GM10248 (cell line): ENCODE measurements at places on chromosomes 12 and 14.
A peak's percentile ranks its signal among the peaks of the same experiment; 100 is the strongest.

GRCh38 chr12:22543246-22544037 lies 900 bp downstream of the C2CD5 start:
- peak; percentile 59 for DNase-seq

GRCh38 chr12:6452245-6452943 lies 552 bp downstream of the TAPBPL start:
- no peak for DNase-seq

DNA sequence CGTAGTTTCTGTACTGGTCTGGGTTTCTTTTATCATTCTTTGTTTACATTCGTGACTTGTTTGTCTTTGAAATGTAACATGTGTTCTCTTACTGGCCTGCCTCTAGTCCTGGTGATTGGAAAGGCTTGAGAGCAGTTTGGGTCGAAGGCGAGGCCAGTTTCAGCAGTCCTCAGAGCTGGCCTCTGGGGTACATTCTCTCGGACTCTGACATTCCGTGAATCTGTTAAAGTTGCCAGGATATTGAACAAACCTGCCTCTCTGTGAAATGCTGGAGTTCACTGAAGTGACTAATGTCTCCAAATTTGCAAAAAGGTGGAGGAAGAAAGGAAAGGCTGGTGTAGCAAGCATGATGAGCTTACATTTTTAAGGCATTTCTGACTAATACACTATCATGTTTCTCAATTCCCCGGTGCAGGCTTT lies 1.5 kb downstream of the PLEKHA5 start:
- DNase-seq = no peak

DNA sequence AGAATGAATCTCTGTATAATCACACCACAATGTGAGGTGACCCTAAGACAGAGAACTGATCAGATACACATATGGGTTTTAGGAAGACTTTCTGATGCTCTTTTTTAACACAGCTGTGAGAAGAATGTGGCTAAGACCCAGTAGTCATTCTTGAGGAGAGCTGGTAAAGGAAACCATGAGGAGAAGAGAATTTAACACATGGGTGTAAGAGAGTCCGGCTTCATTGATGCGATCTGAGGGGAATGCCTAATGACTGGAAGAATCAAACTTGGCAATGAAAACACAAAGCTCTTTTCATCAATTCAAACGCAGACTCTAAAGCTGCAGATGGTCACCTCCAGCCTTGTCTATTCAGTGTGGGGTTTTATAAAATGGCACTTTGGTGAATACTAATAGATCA lies 79.3 kb downstream of the FOXA1 start:
- no peak for DNase-seq

GRCh38 chr14:81110186-81110585 lies 110.6 kb downstream of the GTF2A1 start:
- no peak for DNase-seq

DNA sequence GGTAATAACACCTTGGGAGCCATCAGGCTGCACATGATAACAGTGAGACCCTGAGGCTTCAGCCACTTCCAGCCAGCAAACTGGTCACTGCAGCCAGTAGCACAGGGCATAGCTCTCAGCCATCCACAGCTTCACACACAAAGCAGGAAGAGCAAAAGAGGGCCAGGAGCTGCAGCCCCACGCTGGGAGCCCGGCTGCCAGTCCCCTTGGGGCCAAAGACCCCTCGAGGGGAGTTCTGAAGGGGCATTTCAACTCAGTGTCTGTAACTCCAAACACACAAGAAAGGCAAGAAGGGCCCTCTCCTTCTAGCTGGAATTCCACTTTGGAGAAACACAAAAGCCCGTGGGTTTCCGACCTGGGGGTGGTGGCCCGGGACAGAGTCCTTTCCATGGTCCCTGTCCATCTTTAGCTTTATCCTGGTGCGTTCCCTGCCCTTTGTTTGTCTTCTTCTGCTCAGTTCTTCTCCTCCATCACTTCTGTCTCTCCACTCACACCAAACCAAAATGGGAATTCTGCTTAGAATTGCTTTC lies 151.8 kb upstream of the FKBP4 start:
- no peak for DNase-seq

- DNase-seq = no peak
Observed at GRCh38 chr12:128798571-128799341, 25.0 kb downstream of the SLC15A4 start.

DNA sequence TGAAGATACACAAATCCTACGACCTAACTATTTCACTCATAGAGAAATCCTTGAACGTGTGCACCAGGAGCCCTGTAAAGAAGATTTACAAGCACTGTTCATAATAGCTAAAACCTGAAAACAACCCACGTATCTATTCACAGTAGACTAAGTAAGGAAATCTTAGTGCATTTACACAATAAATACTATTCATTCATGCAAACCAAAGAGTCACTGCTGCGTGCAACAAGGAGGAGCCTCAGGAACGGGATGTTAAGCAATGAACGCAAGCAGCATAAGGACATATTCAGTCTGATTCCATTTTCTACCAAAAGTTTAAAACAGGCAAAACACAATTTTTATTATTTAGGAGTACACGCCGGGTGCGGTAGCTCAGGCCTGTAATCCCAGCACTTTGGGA lies 176.6 kb downstream of the TTC7B start:
- DNase-seq = no peak

DNA sequence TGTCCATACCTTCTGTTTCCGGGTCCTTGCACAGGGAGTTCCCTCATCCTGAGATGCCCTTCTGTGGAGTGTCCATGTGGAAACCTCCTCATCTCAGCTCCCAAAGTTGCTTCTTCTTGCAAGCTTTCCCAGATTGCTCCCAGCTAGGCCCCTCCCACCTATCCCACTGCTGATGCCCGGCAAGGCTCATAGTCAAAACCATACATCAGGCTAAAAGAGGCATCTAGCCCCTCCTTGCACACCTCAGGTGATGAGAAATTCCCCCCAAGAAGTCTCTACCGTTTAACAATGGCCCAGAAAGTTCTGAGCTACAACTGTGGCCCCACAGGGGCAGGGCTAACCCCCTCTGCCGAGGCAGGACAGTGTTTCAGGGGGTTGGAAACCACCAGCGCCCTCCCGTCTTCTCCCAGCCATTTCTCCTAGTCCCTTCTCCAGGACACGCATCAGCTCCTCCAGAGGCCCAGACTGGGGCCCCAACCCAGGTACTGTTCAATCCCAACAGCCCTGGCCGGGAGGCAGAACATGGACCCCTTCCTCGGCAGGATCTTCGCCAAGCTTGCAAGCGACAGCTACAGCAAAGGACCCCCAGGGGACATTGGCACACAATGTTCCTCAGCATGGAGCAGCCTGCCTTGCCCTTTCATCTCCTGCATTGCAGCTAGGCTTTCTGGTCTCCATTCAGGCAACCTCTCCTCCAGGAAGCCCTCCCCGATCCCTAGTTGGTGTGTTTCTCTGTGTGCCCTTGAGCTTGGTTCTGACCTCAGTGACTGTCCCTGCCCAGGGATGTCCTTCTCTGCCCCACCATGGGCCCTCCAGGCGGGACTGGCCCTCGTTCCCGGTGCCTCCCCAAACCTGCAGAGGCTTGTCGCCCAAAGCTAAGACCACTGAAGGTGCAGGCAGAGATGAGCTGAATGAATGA lies 4.5 kb upstream of the BEGAIN start:
- no peak for DNase-seq

- DNase-seq = no peak
Observed at GRCh38 chr14:67853715-67854114, 34.1 kb downstream of the RAD51B start.

DNA sequence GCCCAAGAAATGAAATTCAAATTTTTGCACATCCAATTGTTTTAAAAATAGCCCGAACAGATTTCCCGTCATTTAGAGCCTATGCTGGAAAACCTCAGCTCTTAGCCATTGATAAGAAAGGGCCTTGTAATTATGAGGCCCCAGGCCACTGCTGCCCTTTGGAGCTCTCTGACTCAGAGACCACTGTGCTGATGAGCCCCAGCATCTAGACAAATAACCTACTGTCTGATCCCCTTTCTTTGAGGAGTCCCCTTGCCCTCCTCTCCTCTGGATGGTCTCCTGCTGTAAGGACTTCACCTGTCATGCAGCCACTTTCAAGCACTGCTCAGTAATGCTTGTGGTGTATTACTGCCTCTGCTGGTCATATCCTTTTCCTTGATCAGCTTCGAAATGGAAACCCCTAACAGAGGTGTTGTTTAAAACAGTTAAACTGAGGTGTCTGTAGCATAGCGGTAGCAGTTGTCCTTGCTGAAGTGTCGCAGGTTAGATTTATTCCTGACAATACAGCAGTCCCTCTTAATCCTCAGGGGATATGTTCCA lies 159.9 kb upstream of the SRRM4 start:
- no peak for DNase-seq

- no peak for DNase-seq
Observed at GRCh38 chr12:24487606-24488005, 461.3 kb downstream of the BCAT1 start.

- DNase-seq = no peak
Observed at GRCh38 chr12:32698285-32698684, 19.2 kb downstream of the DNM1L start.

DNA sequence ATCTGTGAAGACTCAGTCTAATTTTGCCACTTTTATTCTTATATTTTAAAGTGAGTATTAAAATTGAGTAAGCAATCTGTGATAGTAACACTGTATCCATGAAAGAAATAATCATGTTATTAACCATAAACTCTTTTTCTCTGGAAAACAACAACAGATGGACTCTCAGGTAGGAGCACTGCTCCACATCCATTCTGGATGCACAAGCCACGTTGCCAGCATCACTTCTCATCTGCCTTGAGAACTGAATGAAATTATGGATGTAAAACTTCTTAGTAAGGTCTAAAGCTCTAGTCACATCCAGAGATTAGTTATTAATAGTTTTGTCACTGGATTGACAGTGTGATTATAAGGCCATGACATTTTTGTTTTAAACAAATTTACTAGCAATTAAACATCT lies 489.1 kb upstream of the SYT1 start:
- no peak for DNase-seq

DNA sequence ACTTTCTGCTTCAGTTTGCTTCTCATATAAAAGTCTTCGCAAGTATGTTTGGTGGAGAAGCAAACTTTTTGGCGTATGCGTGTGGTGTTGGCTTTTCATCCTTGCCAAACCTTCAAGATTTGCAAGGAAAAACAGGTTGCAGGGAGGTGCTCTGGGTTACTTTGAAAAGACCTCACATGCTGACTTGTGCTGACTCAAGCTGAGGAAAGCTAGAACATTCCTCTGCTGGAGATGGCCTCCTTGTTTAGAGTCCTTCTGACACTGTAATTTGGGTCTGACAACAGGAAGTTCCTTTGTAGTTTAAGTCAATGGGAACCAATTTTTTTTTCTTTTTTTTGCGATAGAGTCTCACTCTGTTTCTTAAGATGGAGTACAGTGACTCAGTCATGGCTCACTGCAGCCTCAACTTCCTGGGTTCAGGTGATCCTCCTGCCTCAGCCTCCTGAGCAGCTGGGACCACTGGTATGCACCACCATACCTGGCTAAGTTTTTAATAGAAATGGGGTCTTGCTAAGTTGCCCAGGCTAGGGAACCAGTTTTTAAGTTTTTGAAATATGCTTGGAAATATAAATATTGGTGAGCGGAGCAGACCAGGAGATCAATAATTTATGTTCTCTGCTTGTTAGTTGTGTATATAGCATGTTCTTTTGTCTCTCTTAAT lies 2.6 kb upstream of the ACACB start:
- no peak for DNase-seq

DNA sequence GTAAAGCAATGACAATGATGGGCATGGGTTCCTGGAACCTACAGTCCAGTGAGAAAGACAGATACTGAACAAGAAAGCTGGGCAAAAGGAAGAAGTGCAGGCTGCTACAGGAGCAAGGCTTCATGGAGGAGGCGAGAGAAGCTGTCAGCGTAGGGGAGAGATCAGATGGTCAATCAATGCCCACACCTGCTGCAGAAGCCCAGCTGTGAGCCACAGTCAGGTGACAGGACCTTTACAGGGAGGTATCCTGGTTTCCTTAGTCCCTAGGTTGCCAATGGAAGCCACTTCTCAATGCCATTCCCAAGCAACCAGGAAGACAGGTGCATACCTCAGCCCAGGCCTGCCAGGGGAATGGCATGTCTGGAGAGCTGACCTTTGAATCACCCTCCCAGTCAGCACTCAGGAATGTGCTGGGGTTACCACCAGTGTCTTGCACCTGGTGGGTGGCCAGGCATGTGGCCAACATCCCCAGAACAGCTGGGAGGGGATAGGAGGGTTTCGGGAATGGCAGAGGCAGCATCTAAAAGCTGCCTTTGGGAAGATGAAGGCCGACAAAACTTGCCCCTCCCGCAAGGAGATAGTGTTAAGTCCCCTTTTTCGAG lies 170.3 kb downstream of the TTC7B start:
- DNase-seq = no peak

DNA sequence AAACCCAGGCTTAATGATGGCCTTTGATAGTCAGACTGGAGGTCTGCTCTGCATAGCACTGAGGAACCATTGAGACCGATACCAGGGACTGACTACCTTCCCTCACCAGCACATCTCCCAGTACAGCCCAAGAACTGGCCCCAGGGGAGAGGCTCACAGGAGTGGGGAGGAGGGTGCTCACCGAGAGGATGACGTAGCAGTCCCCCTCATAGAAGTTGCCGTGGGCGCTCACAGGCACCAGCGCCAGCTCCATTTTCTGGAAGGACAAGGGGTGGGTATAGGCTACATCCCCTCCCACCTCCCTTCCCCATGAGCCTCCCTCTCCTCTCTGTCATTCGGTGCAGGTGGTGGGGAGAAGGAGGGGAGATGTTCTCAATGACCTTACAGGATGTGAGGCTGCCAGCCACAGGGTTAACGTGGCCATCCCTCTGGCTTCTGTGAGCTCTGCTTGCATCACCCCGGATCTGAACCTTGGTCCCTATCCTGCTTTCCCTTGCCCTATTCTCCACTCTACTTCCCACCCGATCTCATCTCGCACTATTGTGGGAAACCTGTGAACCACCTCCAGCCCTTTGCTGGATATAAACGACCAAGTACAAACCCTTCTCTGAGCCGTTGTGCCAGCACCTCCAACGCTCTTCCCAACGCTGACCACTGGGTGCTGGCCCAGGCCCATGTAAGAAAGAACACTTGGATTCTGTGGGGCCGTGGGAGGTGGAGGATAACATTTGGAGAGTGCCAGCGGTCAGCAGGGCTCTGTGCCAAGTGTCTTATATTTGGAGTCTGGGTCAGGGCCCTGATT lies 4.4 kb downstream of the AVIL start:
- no peak for DNase-seq

- no peak for DNase-seq
Observed at GRCh38 chr14:93104961-93105360, 10.8 kb downstream of the ITPK1 start.

- no peak for DNase-seq
Observed at GRCh38 chr12:24198936-24199671, 249.6 kb upstream of the SOX5 start.

GRCh38 chr12:130826151-130826801 lies 12.8 kb downstream of the STX2 start:
- DNase-seq = peak; percentile 53

DNA sequence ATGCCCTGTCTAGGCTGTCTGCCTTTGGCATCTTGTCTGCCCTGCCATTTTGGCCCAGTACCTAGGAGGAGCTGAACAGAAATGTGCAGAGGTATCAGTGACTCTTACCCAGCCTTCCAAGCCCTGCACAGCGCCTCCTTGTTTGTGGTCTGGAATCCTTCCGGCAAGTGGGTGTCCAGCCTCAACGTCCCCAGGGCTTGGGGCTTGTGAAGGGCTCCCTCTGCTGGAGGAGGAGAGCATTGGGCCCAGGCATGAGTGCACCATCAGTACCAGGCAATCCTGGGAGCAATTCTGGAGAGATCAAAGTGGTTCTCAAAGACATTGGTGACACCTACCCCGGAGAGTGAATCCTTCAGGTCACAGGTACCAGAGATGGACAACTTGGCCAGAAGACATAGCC lies 2.4 kb upstream of the TCL1B start:
- DNase-seq = peak; percentile 77

GRCh38 chr12:43835656-43836474 lies at the start of gene TMEM117:
Gene TMEM117, plus strand, starts transcription at chr12:43836081.
- DNase-seq = peak; percentile 77
